NCI-H1436 (cell line): ENCODE measurements at places on chromosomes 12 and 14.

DNA sequence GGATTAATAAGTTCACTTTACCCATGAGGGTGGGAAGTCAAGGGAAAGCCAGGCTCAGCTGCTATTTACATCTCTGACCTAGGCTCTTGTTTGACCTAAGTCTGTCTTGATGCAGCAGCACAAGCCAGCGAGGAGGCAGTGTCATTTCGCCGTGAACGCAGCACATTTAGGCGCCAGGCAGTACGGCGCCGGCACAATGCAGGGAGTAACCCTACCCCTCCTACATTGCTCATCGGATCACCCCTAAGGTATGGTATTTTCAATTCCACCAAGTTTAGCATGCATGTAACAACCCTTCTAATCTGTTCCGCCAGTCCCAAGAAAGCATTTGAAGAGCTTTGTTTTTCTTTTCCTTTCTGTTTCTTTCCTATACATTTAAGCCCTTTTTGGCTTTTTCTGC, 81.2 kb downstream of the PCNX1 start:
- DNase-seq = no peak

GRCh38 chr14:78974691-78975090, 804.5 kb downstream of the NRXN3 start:
- DNase-seq = no peak

DNA sequence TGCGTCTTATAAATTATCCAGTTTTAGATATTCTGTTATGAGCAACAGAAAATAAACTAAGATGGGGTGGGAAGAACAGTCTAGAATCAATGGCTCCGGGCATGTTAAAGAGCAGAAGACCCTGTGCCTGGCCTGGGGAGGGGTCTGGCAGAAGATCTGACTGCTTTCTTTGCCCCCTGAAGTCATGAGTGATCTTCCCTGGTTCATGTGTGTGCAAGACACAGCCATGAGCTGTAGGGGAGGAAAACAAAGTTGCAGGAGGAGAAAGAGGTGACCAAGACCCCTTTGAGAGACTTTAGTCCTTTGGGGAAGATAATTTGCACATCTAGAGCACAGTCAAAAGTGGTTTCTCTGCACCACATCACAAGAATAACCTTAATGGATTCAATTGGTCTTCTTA, 4.8 kb downstream of the LACRT start:
- DNase-seq = no peak

GRCh38 chr12:6567112-6567670, 900 bp downstream of the NOP2 start:
- DNase-seq = no peak

DNA sequence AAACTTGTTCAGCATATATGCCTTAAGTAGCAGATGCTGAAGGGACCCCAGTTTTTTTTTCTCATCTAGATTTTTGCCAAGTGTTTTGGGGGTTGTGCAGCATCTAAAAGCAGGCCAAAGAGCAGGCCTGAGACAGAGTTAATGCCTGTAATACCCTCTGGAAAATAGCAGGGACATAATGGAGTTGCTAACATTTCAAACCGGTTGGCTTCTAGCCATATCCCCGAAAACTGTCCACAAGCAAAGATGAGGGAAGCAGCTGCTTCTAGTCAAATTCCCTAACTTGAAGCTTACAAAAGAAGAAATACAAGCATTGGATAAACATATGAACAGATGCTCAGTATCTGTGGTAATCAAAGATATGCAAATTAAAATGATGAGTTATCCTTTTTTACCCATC, 52.1 kb upstream of the AEBP2 start:
- no peak for DNase-seq

DNA sequence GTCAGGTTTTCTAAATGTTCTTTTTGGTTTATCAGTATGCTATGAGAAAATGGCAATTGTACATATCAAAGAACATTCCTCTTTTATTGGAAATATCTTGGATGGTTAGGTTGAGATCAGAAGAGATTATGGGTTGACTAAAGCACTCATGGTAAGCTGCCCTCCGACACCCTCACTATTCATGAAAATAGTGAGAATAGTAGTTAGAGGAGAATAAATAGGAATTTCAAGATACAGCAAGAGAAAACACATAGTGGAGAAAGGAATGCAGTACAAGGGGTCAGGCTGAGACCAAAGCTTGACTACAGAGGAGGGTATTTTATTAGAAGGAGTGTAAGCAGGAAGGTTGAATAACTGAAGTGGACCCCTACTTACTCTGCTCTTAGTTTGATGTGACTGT, 112.5 kb downstream of the PTPRQ start:
- no peak for DNase-seq

- DNase-seq = no peak
These were observed 93.8 kb upstream of the CLMN start for GRCh38 chr14:95413289-95414215.

- DNase-seq = no peak
These were observed 14.4 kb upstream of the HIP1R start for GRCh38 chr12:122820838-122821271.

GRCh38 chr12:122458105-122459035, 35.9 kb upstream of the CLIP1 start:
- DNase-seq = no peak

DNA sequence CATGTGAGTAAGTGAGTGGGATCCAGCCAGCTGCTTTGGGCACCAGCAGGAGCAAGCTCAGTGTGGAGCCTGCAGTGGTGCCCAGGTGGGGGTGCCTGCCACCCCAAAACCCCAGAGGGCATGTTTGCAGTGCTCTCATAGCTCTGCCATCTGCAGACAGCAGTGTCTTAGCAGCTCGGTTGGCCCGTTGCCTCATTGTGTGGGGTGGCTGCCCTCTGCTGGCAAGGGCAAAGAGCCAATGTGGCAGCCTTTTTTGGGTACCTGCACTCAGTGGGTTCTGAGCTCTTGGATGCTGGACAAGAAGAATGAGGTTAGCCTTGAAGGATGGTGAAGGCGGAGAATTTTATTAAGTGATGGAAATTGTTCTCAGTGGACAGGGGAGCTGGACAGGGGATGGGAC, 52.3 kb downstream of the NEUROD4 start:
- peak; percentile 73 for DNase-seq

GRCh38 chr12:47882781-47883546, 21.8 kb downstream of the VDR start:
- peak; percentile 46 for DNase-seq

DNA sequence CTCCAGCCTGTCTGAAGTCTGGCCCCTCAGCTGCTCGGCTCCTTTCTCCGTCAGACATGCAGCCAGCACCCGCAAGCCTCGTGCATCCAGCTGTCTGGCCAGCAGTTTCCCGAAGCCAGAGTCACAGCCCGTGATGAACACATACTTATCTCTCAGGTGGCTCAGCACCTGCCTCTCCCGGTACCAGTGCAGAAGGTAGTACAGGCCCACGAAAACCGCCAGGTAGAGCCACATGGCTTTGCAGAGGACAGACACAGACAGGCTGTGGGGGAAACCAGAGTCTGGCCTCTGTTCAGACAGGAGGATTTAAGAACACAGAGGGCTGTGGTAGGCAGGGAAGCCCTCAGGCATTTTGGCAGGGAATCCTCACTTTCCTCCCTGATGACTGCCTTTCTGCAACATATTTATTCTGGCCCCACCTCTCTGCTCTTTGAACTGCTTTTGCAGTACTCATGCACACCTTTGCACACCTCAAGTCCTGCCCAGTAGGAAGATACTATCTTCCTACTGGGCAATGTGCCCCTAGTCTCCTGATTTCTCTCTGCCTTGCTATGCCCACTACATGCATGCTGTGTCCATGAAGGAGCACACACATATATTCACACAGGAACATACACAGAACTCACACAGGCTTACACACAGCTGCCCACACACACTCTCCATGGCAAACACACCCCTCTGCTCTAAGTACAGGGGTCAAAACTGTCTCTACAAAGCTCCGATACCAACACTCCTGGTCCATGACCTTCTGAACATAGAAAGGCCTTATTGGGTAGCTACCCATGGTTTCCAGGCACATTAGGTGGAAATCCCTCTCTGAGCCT, at the start of gene RDH16:
TSS of gene RDH16 (minus strand) at position 380 of the 824 bp plus-strand sequence. CDS start at position 234, 146 bp downstream.
- DNase-seq = no peak

GRCh38 chr12:83365317-83365716, 678.6 kb downstream of the TMTC2 start:
- DNase-seq = no peak

- no peak for DNase-seq
These were observed 10.5 kb downstream of the FMNL3 start for GRCh38 chr12:49696723-49697122.

DNA sequence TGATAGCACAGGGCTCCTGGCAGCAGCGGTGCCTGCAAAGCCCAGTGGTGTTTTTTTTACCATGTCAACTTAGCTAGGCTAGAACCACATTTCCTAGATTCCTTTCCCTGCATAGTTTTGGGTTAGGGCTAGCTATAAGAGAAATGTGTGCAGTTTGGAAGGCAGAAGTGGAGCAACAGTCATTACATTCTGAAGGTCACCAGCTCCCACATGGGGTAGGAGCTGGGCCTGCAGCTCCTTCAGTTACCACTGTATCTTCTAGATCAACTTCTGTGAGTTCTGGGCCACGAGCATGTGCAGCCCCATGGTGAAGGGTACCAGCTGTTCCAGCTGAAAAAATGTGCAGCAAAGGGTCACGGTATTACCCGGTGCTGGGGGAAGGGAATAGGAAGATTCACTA, 2.3 kb upstream of the SLC25A3 start:
- DNase-seq = no peak

DNA sequence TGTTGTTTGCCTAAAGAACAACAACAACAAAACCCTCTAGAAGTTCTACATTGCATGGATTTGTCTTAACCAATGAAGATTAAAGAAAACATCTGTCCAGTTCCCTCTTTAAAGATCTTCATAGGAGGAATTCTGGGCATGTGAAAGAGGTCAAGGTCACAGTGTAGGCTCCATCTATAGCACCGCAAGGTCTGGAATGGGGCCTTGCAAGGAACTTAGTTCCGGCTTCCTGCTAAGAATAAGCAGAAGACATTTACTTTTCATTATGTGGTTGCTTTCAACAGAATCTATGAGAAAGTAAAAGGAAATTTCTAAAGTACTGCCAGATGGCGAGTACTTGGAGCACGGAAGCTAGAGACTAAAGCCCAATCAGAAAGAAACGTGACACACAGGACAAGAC, 57.2 kb upstream of the GNPNAT1 start:
- DNase-seq = no peak

DNA sequence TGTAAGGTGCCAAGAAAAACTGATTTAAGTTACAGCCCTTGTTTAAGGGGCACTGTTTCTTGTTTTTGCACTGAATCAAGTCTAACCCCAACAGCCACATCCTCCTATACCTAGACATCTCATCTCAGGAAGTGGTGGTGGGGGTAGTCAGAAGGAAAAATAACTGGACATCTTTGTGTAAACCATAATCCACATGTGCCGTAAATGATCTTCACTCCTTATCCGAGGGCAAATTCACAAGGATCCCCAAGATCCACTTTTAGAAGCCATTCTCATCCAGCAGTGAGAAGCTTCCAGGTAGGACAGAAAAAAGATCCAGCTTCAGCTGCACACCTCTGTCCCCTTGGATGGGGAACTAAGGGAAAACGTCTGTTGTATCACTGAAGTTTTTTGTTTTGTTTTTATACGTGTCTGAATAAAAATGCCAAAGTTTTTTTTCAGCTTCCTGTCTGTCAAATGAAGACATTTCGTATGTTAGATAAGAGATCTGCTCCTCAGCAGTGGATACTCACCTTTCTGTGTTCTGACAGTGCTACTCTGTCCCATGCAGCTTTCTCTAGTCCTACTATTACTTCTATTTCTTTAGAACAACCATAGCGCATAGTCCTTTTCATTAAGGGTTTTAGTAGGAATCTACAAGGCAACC, 1.2 kb upstream of the PA2G4 start:
- no peak for DNase-seq

DNA sequence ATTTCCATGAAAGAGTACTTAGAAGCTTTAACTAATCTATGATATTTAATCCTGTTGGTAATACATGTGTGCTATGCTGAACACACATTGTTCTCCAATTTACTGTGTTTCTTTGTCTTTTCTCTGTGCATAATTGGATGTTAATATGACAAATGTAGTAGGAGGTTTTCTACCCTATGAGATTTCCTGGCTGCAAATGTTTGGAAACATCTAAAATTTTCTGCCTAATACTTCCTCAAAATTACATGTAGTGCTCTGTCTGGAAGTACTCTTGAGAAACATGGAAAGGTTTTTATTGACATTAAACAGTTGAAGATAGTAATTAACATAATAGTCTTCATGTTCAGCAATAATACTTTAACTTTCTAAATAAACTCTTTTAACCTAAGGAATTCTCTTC, 213.0 kb downstream of the KITLG start:
- DNase-seq = no peak

- DNase-seq = peak; percentile 22
These were observed 456.7 kb upstream of the SEL1L start for GRCh38 chr14:81990312-81990761.

DNA sequence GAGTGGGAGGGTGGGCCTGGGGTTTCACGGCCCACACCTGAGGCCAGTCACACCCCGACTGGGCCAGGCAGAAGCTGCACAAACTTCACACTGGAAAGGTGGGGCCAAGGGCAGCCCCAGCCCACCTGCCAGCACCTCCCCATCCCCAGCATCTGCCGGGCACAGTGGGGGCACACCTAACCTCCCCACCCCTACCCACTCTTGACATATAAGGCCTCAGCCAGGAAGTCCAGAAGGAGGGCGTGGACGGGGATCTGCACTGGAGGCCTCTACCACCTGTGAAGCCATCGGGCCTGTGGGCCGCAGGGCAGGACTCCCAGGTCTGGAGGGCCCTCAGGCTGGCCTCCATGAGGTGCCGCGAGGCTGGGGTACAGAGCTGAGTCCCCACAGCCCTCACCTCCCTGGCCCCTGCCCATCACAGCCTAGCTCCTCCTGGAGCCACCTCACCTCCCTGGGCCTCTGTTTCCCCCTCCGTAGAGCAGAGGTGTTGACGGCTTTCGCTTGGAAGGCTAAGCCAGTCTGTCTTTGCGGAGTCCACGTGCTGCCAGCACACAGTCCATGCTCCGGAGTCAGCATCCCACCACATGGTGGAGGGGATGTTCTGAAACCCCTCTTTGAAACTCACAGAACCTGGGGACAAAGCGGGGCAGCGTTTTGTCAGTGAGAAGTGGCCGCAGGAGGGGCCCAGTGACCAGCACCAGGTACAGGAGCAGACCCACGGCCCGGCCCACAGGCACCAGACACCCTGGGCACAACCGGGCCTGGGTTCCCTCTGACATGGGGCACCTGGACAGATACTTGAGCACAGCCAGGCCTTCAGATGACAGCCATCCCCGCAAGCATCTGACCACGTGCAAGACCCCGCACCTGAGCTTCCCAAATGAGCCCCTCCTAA, 38.2 kb upstream of the INF2 start:
- no peak for DNase-seq
